ENCODE measurements at places on chromosomes 6 and 20. TPM values are rescaled to one million over a fixed set of nuclear protein-coding genes. Genes with fewer than 3 reads are reported as not detected.

DNA sequence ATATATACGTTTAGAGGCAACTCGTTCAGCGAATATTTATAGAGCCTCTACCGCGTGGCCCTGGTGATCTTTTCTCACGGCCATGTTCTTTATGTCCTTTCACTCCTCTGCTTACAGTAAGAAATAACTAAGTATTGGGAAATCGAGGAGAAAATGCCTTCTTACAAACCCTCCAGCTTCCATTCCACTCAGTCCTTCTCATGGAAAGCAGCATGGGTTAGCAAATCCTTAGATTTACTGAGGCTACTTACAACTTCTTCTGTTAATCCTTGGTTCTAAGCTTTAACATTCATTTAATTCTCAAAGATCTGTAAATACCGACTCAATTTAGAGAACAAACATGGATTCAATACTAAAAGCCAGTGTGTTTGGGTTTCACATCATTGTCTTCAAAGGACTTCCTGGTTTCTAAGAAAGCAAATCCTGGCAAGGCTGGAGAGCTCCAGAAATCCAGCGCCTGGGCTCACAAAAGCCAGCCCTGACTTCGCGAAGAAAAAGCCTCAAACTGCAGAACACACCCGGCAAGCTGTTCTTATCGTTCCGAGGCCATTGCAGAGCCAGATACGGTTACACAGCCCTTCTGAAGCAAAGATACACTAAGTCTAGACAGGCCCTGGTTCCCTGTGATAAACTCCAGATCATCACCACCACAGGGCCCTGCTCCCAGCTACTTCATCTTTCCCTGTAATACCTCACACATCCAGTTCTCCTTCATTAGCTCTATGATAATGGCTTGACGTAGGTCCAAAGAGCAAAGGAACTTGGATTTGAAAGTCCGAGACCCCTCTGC, 19.2 kb downstream of the AGPAT4 start:
- no peaks in the 10 kb centered on the region for H3K36me3 ChIP-seq
- no peaks in the 10 kb centered on the region for H3K27me3 ChIP-seq
- no peak overlapping the region for H3K4me3 ChIP-seq
- H3K27ac ChIP-seq, result no peak overlapping the region
- DNase-seq, result peak; percentile 33

GRCh38 chr6:100457311-100457990, 7.3 kb downstream of the SIM1 start:
- H3K4me1 ChIP-seq, result peaks cover 3% of the 10 kb centered on the region
- H3K27ac ChIP-seq, result no peak overlapping the region
- H3K4me3 ChIP-seq, result no peak overlapping the region
- DNase-seq, result no peak

DNA sequence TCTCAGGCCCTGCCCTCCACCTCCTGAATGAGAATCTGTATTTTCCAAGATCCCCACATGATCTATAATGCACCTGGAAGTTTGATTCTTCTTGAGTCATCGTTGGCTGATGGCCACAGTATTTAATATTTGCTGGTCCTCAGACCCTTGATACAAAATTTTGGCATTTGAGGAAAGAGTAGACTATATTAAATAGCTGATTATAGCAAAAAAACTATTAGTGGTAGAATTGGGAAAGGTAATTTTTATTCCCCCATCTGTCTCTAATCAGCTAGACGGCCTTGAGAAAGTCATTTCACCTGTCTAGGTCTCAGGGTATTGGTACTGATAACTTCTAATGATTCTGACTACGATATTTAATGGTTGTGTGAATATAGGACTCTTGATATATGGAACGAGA, 176.8 kb downstream of the BMP2 start:
- no peak for DNase-seq
- H3K27ac ChIP-seq, result no peak overlapping the region
- no peaks in the 10 kb centered on the region for H3K36me3 ChIP-seq
- H3K27me3 ChIP-seq, result no peaks in the 10 kb centered on the region
- no peak overlapping the region for H3K4me3 ChIP-seq

The ENPP1 gene
- 7.1 TPM for total RNA-seq

DNA sequence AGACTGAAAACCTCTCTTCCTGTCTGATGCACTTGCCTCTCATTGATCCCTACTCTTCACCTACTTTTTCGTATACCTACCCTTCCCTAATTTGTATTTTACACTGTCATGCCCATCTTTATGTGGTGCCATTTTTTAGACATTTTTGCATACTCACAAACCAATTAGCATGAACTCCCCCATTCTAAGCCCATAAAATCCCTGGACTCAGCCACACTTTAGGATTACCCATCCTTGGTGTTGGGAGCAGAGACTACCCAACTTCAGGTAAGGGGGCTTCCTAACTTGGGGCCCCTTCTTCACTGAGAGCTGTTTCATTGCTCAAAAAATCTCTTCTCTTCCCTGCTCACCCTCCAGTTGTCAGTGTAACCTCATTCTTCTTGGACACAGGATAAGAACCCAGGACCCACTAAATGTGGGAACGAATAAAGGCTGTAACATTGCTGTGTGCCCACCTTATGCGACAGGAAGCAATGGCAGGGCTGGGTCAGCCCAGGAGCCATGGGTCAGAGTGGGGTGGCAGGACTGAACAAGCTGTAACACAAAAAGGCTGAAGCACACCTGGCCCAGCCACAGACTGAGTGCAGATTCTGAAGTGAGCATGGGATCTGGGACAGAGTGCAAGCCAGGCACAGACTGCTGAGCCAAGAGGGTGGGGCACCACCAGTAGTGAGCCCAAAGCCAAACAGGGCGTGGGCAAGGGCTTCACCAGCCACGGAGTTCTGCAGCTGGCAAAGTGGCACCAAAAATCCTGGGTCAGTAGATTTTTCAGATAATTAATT, 789.1 kb upstream of the HS3ST5 start:
- no peaks in the 10 kb centered on the region for H3K36me3 ChIP-seq
- no peak overlapping the region for H3K27ac ChIP-seq
- H3K27me3 ChIP-seq, result no peaks in the 10 kb centered on the region
- DNase-seq, result no peak

DNA sequence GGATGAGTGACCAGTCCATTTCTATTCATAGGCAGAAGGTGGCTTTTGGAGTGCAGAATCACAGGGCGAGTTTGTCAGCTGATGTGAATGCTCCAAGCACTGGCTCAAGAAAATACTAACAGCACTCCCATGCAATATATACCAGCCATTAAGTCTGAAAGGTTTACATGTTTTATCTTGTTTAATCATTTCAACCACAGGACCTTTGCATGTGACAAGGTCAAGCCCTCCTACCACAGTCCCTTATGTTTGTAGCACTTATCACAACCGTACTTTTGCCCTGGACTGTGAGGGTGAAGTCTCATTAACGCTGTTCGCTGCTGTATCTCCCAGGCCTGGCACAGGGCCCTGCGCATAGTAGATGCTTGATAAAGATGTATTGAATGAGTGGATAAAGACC, 99.3 kb upstream of the PMEPA1 start:
- H3K27me3 ChIP-seq, result peaks cover 5% of the 10 kb centered on the region
- no peak overlapping the region for H3K27ac ChIP-seq
- H3K4me3 ChIP-seq, result no peak overlapping the region
- DNase-seq, result no peak

DNA sequence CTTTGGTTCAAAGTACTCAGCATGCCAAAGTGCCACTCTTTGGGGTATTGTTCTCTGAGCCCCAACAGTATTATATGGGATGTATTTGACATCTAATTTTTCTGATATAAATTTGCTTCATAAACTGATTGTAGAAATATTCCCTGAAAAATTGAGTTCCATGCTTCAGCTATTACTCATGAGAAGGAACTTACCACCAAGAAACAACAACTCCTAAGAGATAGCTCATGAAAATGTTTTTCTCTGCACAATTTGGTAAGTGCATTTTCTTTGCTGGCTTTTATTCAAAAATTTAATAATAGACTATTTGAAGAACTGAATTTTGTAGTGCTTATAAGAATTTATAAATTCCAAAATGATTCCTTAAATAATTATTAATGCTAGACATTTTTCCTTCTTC, 12.8 kb upstream of the TPD52L1 start:
- H3K27ac ChIP-seq, result no peak overlapping the region
- no peak overlapping the region for H3K4me3 ChIP-seq
- peak; percentile 58 for DNase-seq
- no peaks in the 10 kb centered on the region for H3K27me3 ChIP-seq

- H3K27me3 ChIP-seq, result no peaks in the 10 kb centered on the region
- DNase-seq, result peak; percentile 59
- H3K36me3 ChIP-seq, result no peaks in the 10 kb centered on the region
Measured at GRCh38 chr6:155078331-155078745, 83.2 kb downstream of the TIAM2 start.

The RCAN2 gene
- 9.9 TPM for total RNA-seq

The BTN2A1 gene
- 50.4 TPM for total RNA-seq

- H3K27ac ChIP-seq, result peak overlapping the region; percentile 65
- H3K4me1 ChIP-seq, result peaks cover 19% of the 10 kb centered on the region
- no peak overlapping the region for H3K4me3 ChIP-seq
- no peak for DNase-seq
- no peaks in the 10 kb centered on the region for H3K27me3 ChIP-seq
Measured at GRCh38 chr6:127299522-127300240, 33.0 kb downstream of the RNF146 start.

DNA sequence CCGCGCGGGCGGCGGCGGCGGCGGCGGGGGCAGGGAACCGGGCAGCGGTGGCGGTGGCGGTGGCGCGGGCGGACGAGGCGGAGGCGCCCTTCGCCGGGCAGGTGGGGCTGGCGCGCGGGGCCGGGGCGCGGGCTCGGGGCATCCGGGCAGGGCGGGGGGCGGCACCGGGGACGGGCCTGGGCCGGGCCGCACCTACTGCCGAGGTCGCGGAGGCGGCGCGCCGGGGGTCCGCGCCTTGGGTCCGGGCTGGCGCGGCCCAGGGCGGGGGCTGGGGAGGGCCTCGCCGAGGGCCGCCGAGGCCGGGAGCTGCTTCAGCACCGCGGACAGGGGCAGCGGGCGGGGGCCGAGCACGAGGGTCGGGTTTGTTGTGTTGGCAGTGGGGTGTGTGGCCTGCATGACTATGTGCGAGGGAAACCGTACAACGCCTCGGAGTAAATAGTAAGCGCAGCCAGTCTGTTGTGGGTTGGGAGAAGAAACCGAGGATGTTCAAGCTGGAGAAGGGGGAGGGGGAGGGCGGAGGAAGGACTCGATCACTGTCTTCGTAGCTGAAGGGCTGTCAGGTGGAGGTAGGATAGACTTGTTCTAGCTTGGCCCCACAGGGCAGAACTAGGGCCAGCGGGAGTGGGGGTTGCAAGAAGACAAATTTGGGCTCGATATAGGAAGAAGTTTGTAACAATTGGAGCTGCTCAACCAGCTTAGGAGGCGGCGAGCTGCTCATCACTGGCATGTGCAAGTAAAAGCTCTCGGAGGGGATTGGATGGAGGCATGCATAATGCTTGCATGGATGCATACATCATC, 593 bp downstream of the MMP24 start:
- peaks cover 7% of the 10 kb centered on the region for H3K4me1 ChIP-seq

DNA sequence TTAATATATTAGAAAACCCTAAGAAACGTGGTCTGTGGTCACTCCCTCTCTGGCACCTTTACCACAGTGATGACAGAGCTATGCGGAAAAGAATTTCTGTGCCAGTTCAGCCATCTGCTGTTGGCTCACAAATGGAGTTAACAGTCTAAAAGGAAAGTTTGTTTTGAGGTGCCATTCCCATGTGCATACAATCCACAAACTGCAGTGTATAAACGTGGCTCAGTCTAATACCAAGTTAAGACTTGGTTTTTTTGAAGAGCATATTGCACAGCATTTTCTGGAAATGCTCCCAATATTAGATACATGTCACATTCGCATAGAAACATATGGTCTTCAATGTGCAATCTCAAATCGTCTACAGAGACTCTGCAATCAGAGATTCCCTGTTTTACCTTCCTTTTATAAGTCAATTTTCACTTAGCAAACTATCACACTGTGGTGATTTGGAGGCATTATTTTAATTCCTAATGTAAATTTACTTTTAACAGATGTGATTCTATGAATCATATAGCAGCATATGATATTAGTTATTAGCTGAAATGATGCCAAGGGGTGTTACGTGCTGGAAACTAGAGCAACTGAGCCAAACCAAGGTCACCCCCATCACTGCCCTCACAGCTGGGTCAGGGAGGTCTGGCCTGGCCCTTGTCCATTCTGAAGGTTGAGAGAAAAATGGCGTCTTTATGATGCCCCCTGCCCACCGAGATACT, 383.5 kb downstream of the PRKN start:
- DNase-seq, result peak; percentile 40
- H3K4me3 ChIP-seq, result no peak overlapping the region
- H3K4me1 ChIP-seq, result no peaks in the 10 kb centered on the region
- H3K27ac ChIP-seq, result no peak overlapping the region

GRCh38 chr6:6148192-6148815, 141.6 kb upstream of the NRN1 start:
- no peaks in the 10 kb centered on the region for H3K27me3 ChIP-seq
- no peak overlapping the region for H3K4me3 ChIP-seq
- H3K36me3 ChIP-seq, result no peaks in the 10 kb centered on the region
- H3K4me1 ChIP-seq, result no peaks in the 10 kb centered on the region
- DNase-seq, result no peak

DNA sequence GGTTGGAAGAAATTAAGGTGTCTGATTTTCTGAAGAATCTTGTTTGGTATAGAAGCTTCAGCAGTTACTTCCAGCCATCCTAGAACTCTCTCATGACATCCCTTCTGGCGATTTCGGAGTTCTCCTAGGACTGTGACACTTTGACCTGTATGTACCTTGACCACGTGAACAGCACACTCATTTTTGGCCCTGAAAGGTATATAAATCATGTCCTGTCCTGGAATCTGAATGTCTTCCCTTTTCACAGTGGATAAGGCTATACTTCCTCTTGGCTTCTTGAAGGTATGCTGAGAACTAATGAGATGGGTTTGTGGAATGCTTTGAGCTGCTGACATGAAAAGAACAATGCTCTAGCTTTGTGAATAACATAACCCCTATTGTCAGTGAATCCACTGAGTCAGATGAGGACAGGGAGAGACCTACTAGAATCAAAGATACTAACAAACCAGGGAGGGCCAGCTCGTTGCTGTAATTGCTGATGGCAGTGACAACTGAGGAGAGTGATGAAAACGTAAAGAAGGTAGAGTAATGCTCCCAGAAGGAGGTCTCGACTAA, 6.0 kb upstream of the ZDHHC14 start:
- no peaks in the 10 kb centered on the region for H3K36me3 ChIP-seq
- no peak overlapping the region for H3K4me3 ChIP-seq
- peak; percentile 53 for DNase-seq
- H3K4me1 ChIP-seq, result no peaks in the 10 kb centered on the region
- H3K27ac ChIP-seq, result no peak overlapping the region

The TMX4 gene
- 17.3 TPM for total RNA-seq

- no peak overlapping the region for H3K27ac ChIP-seq
- H3K4me1 ChIP-seq, result no peaks in the 10 kb centered on the region
- no peaks in the 10 kb centered on the region for H3K27me3 ChIP-seq
- no peaks in the 10 kb centered on the region for H3K36me3 ChIP-seq
Measured at GRCh38 chr6:1560281-1561058, 49.2 kb upstream of the FOXC1 start.

GRCh38 chr20:17138237-17138636, 88.6 kb upstream of the PCSK2 start:
- H3K27ac ChIP-seq, result no peak overlapping the region
- no peaks in the 10 kb centered on the region for H3K36me3 ChIP-seq
- H3K27me3 ChIP-seq, result no peaks in the 10 kb centered on the region
- DNase-seq, result no peak

GRCh38 chr6:83193747-83194566, 800 bp downstream of the RWDD2A start:
- H3K27ac ChIP-seq, result peak overlapping the region; percentile 90
- H3K4me1 ChIP-seq, result peaks cover 21% of the 10 kb centered on the region
- H3K4me3 ChIP-seq, result peak overlapping the region; percentile 74
- peaks cover 21% of the 10 kb centered on the region for H3K36me3 ChIP-seq
- H3K27me3 ChIP-seq, result no peaks in the 10 kb centered on the region
- DNase-seq, result peak; percentile 16

All from astrocyte (in vitro differentiated cells and primary cell).